Aortic smooth muscle cell (primary cell): ENCODE measurements at places on chromosomes 13 and 19. TPM values are rescaled to one million over a fixed set of nuclear protein-coding genes. Genes with fewer than 3 reads are reported as not detected.

Gene LIM2
- not detected in 2 replicates for total RNA-seq

Gene CEACAM8
- total RNA-seq, result not detected in 2 replicates

Gene GJB6
- not detected in 2 replicates for total RNA-seq

Gene THSD1
- 5.6 and 6.9 TPM in 2 replicates for total RNA-seq
